Esophagus squamous epithelium (tissue), 5 donors: ENCODE measurements at places on chromosomes 16 and 17.

DNA sequence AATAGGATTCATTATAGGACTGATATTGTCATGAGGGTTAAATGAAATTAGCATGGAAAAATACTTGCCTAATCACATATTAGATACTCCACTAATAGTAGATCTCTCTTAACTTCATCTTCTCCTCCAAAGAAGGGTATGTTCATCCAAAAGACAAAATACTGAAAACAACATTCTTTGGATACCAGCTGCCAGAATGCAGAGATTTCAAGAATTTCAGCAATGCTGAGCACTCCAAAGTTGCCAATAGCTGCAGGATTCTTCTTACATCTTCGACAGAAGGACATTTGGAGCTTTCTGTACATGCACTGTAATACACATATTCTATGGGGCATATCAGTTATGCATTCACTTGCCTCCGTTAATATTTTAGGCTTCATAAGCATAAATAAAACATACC, 436.5 kb downstream of the HAPSTR1 start:
- no peak for DNase-seq

DNA sequence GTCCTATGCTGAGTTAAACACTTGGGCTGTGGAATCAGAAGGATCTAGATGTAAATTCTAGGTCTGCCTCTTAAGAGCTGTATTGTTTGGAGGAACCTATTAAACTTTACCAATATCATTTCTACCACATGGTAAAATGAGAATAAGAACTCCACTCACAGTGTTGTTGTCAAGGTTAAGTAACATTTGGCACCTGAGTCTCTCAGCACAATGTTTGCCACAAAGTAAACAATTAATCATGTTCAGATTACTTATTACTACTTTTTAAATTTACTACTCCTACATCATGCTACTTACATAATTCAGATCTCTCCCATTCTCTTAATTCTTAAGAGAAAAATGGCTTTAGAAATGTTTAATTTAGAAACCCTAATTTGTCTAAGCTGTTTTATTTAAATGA, 305.9 kb downstream of the CA10 start:
- no peak for DNase-seq

GRCh38 chr17:81569986-81570514, 17.9 kb upstream of the FAAP100 start:
- DNase-seq, result no peak

- no peak for DNase-seq
Measured at GRCh38 chr16:9113707-9114106, 22.3 kb downstream of the HAPSTR1 start.

- DNase-seq, result no peak
Measured at GRCh38 chr17:8836821-8837562, 30.5 kb downstream of the PIK3R6 start.

GRCh38 chr16:66588981-66589713, 9.9 kb downstream of the CMTM2 start:
- no peak for DNase-seq

DNA sequence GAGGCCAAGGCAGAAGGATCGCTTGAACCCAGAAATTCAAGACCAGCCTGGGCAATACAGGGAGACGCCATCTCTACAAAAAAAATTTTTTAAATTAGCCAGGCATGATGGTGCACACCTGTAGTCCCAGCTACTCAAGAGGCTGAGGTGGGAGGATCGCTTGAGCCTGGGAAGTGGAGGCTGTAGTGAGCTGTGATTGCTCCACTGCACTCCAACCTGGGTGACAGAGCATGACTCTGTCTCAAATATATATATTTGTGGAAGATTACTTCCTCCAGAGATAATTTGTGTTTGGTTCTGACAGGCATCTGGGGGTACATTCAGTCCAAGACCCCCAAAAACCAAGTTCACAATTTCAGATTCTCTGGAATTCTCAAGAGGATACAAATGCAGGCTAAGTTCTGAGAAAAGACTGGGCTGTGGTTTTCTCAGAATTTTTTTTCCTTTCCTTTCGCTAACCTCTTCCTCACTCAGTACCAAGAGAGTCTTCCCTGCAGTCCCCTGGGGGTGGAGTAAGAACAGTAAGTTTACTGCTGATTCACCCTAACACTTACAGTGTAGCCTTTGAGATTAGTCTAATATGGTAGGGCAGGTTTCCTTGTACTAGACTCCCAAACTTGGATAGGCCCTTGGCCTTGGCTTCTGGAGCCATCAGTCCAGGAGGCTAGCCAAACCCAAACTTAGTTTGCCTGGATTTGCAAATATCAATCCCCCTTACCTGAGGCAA, 15.1 kb downstream of the GSDMB start:
- DNase-seq, result no peak

GRCh38 chr17:62625184-62625869, 2.1 kb upstream of the MRC2 start:
- no peak for DNase-seq

GRCh38 chr17:82224666-82225065, 4.2 kb upstream of the SLC16A3 start:
- DNase-seq, result no peak

DNA sequence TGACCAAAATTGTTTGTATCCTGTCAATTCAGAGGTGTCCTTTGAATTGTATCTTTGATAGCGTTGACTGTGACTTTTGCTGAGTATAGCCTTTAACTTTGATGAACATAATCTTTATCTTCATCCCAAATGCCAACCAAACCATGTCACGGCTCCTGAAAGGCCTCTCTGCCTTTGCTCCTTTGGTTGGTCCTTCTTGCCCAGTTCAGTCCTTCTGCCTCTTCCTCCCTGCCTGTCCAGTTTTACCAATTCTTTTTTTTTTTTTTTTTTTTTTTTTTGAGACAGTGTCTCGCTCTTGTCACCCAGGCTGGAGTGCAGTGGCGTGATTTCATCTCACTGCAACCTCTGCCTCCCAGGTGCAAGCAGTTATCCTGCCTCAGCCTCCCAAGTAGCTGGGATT, 12.9 kb upstream of the VPS4A start:
- DNase-seq, result no peak

DNA sequence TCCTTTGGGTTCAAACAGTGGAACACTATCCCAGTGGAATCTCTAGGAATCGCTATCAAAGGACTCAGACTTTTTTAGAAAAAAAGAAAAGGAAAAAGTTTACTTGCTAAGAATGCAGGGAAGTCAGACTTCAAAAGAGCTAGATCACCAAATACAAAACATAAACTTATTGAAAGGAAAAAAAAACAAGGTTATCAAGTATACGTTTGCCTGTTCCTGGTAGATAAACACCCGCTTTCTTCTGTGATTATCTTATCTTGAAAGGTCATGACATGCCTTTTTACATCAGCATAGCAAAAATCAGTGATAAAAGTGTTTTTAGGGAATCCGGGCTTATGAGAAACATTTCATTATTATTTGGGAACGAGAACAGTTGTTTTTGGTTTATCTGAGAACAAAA, 129.3 kb upstream of the TMEM97 start:
- DNase-seq, result no peak

DNA sequence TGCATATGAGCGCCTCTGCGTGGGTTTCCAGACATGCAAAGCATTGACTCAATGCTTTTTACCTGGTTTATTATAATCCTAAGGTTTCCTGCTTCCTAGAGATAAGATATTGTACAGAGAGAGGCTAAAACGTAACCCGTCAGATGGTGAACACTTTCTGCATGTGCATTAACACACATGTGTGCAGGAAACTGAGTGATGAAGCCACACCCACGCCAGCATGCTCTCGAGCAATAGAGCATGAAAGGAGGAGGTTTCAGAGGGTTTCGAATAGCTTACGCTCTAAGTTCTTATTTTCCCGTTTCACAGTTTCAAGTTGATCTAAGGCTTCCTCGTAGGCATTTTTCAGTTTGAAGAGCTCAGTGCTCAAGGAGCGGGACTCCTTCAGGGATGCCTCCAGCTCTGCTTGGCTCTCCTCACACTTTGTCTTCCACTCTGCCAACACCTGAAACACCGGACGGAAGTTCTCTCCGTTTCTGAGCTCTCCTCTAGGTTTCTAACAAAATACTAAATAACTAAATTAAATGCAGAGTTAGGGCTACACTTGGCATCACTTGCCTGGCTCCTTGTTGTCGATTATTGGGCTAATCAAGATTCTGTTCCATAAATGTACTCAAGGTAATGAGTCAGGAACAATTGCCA, 23.2 kb downstream of the MYH3 start:
- DNase-seq, result no peak

GRCh38 chr16:80693553-80693952, 110.8 kb downstream of the CDYL2 start:
- no peak for DNase-seq

GRCh38 chr17:17934806-17935205, 37.4 kb downstream of the TOM1L2 start:
- no peak for DNase-seq
